Stimulated activated CD4-positive, alpha-beta T cell treated with anti-CD3 and anti-CD28 coated beads, TNF-alpha, amount 100 ng/mL, for 24 hours (primary cell): ENCODE measurements at places on chromosomes 7 and 10.

DNA sequence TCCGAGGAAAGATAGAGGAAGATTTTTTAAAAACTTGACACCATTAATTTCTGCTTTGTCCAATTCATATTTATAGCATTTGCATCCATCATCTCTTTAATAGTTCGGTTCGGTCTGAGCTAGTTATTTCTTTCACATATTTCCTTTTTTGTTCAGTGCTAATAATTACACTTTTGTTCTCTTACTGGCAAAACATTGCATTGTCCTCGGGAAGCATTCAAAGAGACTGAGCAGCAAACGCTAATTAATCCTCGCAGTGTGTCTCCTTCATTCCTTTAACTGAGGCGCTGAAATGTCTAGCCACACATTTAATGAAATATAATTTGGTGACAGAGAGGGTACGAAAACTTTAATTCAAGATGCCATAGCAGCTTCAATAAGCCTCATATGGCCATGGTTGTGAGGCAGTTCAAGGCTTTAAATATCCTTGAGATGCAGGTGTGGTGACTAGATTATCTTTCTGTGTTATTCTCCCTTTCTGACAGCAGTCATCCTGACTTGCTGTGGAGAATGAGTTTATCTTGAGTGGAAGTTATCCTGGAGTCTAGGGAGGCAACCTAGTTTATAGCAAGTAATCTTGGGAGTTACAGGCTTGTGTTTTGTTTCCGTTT, 431.4 kb downstream of the SDK1 start:
- DNase-seq = no peak

DNA sequence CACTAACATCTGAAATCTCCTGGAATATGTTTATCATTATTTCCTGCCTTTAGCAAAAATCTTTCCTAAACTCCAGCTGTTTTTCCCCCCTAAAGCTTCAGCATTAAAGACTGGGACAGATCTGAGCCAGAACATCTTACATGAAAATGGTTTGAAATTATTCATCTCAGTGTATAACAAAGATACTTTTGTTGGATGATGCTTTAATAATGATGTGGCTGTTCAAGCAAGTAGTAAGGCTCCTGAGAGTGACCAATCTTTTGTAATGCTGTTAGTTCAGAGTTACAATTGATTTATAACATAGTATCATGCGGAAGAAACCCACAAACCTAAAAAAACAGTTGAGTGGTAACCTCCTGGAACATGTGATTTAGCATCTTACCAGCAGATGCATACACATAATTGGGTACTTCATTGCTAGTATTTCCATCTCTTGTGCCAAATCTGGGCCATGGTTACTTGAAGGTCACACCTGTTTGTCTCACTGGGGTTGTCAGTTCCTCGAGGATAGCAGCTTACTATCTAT, 1.5 kb downstream of the BZW2 start:
- no peak for DNase-seq

DNA sequence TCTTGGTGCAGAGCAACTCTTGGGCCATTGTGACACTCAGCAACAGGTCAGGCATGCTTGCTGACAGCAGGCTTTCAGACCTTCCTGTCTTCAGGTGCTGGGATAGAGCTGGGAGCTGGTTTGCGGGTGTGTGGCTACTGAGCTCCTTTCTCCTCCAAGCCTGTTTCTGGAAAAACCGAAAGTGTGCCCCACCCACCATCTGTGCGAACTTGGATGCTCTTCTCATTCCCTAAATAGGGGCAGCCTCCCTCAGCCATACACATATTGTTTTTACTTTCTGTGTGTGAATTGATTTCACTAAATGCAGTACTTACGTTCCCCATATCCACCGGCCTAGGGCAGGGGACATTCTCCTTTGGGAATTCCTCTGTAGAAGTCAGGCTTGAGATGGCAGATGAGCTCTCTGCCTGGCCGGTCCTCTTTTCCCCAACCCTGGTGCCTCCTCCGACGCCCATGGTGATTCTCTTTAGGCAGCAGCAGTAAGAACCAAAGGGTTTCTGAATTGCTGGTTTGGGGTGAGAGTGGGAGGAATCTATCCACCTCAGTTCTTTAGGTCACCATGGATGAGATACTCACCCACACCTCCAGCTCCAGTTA, 6.3 kb upstream of the NEUROG3 start:
- no peak for DNase-seq

- DNase-seq = peak; percentile 51
Measured at GRCh38 chr10:47024399-47025252, 113.4 kb downstream of the PTPN20 start.

DNA sequence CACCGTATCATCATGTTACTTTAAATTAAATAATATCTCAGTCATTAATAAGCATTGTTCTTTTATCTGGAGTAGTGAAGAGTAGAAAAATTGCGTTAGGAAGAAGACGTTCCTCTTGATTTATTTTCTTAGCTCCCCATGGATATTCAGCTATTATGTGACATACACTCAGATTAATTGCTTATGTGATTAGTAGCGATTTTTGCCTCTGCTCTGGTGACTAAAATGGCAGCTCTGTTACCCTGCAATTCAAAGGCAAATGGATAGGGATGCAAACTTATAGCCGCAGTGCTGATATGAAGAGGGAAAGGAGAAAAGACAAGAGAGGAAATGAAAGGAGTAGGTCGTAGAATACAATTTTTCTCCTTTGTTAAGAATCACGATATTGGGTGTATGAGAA, 188.4 kb upstream of the MALRD1 start:
- DNase-seq = no peak

- DNase-seq = no peak
Measured at GRCh38 chr10:121091961-121092719, 241.0 kb downstream of the WDR11 start.

GRCh38 chr10:32393911-32394310, 47.0 kb upstream of the EPC1 start:
- no peak for DNase-seq
